Activated CD4-positive, CD25-positive, alpha-beta regulatory T cell treated with anti-CD3 and anti-CD28 coated beads, Interleukin-2, amount 50 U/mL, for 24 hours (primary cell): ENCODE measurements at places on chromosomes 3 and 15.

GRCh38 chr15:35911052-35911777, 365.2 kb upstream of the DPH6 start:
- ATAC-seq: no peak

- ATAC-seq: no peak
Observed at GRCh38 chr15:70151462-70151861, 53.7 kb upstream of the TLE3 start.

GRCh38 chr3:172020763-172021162, 18.6 kb upstream of the FNDC3B start:
- ATAC-seq: no peak

DNA sequence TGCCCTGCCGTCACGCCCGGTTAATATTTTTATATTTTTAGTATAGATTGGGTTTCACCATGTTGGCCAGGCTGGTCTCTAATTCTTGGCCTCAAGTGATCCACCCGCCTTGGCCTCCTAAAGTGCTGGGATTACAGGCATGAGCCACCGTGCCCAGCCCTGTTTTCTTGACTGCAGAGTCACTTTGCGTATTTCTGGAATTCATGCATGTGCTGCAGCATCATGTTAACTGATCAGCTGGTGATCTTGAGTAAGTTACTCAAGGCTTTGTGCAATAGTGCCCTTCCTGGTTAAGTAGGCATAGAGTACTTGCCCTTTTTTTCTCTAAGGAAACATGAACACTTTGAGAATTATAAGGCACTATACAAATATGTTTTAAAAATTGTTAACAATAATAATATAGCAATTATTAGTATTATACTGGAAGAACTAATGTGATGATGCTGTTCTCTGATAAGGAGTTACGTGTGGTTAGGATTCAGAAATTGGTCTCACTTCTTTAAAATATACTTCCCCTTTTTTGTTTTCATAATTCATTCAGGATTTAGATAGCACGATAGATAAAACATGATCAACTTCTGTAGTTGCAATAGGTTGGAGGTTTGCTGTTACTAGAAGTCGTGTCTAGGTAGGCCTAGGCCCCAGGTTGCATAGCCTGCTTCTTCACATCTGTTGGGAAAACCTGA, 33.6 kb downstream of the GPR171 start:
- no peak for ATAC-seq

DNA sequence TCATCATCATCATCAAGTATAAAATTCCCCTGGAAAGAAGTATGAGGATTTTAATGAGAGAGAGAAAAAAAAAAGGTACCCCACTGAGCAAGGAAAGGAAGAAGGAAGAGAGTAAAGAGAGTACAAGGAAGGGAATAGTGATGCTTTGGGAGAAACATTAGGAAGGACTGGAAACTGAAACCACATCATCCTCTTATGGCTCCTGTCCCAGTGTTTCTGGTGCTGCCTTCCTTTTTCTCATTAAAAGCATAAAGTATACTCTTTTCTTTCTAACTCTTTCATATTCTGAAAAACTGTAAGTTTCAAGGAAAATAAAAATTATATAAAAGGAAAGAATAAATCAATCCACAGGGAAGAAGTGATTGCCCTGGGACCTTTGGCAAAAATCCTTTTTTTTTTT, 616.4 kb upstream of the CBLB start:
- no peak for ATAC-seq

GRCh38 chr3:181896605-181897004, 184.9 kb downstream of the SOX2 start:
- no peak for ATAC-seq

GRCh38 chr3:157078131-157078810, 81.7 kb downstream of the CCNL1 start:
- ATAC-seq: peak; percentile 17

DNA sequence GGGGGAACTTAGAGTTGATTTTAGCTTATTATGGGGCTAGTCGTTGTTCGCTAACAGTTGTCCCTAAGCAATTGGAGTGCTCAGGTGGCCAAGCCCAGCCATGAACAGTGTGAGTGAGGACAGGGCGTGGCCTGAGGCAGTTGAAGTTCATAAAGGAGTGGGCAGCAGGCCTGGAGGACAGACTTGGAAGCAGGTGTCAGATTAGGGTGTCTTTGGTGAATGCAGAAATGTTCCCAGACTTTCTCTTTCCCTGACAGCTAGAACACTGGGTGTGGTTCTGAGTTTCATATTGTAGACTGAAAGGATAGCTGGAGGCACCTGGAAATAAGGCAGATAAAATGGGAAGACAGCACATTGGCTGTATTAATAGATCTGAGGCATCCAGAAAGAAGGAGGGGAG, 59.8 kb upstream of the FGD5 start:
- no peak for ATAC-seq

GRCh38 chr3:171955598-171955997, 83.8 kb upstream of the FNDC3B start:
- no peak for ATAC-seq

GRCh38 chr3:13746385-13746784, 133.5 kb downstream of the WNT7A start:
- ATAC-seq: no peak

GRCh38 chr15:38768970-38769369, 204.4 kb upstream of the RASGRP1 start:
- ATAC-seq: no peak

GRCh38 chr15:55993804-55994560, 570 bp upstream of the NEDD4 start:
- no peak for ATAC-seq

DNA sequence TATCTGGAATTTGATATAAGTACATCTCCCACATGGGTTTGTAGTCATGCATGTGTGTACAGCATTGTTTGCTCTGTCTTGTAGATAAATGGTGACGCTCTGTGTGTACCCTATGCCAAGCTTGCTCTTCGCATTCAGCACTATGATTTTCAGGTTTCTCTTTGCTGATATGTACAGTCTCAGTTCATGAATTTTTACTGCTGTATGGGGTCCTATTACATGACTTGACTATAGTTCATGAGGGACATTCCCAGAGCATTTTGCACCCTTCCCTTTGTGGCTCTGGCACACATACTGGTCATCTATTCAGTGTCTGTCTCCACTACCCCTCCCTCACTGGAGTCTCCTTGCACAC, 132.7 kb downstream of the EEFSEC start:
- no peak for ATAC-seq

GRCh38 chr3:115627180-115628074, 4.1 kb downstream of the GAP43 start:
- ATAC-seq: no peak

GRCh38 chr3:9097495-9097894, 134.2 kb upstream of the RAD18 start:
- ATAC-seq: no peak

- ATAC-seq: no peak
Observed at GRCh38 chr3:122947196-122947595, 80.4 kb downstream of the SEMA5B start.

DNA sequence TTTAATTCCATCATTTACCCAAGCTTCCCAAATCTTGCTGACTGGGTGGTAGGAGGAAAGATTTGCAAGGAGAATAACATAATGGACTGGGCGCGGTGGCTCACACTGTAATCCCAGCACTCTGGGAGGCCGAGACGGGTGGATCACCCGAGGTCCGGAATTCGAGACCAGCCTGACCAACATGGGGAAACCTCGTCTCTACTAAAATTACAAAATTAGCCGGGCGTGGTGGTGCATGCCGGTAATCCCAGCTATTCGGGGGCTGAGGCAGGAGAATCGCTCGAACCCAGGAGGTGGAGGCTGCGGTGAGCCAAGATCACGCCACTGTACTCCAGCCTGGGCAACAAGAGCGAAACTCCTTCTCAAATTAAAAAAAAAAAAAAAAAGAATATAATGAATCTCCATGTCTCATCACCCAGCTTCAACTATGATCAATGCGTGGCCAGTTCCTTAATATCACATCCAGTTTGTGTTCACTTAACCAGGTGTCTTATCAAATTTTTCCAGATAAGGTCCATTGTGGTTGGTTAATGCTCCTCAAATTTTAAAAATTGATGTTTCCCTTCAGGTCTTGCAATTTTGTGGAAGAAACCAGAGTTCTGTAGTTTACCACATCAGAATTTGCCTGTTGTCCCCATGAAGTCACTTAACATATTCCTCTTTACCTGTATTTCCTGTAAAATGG, 1.3 kb upstream of the ABCF3 start:
- ATAC-seq: no peak

DNA sequence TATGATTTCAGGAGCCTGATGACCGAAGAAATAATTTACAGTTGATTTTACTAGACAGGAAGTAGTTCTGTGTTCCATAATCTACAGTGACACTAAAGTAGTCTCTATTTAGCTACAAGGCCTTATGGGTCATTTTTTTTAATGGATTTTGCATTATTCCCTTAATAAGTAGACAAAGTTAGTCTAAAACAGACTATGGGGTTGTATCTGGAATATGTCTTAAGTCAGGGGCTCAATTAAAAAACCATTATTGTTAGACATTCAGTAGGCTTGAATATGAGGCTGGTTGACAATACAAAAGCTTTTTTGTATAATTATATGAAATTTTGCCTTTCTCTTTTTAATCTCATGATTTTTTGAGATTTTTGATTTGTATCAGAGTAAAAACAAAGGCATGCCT, 820.0 kb upstream of the SEMA6D start:
- no peak for ATAC-seq

GRCh38 chr15:90667073-90667754, 49.9 kb upstream of the BLM start:
- no peak for ATAC-seq

GRCh38 chr3:48896936-48897335, 1.7 kb downstream of the SLC25A20 start:
- no peak for ATAC-seq

- ATAC-seq: no peak
Observed at GRCh38 chr3:114404590-114404989, 110.8 kb downstream of the TIGIT start.

DNA sequence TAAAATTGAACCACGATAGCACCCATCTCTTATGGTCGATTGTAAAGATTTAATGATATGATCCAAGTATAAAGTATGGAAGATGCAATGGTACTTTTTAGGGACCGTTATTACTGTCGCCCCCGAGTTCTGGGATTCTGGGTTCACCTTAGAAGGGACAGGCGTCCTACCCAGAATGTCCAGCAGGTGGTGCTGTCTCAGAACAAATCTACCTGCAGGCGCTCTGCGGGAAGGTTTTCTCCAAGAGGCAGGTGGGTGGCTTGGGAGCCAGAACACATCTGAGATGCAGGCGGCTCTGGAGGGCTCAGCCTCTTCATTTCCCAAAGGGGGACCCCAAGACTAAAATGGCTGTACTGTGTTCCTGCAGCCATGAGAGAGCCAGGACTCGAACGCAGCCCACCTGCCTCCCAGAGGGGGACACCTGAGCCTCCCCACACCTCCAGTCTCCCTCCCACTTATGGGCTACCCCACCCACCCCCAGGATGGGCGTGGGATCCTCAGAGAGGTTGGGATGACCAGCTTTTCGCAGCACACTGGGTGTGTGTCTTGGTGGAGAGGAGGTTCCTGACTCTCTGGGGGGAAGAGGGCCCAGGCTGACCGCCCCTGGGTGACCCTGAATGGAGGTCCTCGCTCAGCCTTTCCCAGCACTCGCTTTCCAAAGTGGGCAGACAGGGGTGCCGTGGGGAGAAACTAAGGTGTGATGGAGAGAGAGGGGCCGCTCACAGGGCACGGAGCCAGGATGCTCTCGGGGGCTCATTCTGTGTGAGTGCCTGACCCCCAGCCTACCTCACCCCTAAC, 28.1 kb upstream of the CORO2B start:
- no peak for ATAC-seq

DNA sequence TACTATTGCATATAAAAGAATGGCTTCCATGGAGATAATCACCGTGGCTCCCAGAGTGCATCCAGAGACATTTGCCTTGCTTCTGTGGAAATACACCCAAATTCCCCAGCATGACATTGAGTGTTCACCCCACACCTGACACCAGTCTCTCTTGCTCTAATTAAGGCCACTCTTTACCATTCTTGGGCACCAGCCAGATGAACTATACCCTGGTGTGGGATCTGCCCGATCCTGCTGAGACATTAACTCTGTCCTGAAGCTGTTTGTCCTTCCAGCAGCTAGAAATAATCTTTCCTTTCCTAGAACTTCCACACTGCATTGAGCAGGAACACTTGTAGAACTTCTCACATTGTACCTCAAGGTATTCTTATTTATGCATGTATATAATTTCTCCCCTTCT, 105.2 kb downstream of the LPP start:
- no peak for ATAC-seq

DNA sequence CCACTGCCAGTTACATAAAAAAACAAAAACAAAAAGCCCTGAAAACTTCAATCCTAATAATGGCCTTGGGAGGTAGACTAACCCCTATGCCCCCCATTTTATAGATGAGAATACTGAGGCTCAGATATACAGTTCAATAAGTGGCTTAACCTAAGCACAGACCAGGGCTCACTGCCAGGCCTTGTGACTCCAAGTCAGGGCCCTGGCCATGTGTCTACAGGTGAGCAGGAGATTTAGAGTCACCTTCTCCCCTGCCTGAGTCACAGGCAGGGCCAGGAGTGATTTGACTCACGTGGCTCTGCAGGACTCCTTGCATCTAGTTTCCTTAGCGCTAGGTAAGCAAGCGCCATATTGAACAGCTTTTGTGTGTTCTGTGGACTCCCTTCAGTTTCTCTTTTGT, 98.6 kb upstream of the ETV5 start:
- peak; percentile 70 for ATAC-seq

GRCh38 chr3:73433687-73434086, 191.1 kb downstream of the PDZRN3 start:
- ATAC-seq: no peak

DNA sequence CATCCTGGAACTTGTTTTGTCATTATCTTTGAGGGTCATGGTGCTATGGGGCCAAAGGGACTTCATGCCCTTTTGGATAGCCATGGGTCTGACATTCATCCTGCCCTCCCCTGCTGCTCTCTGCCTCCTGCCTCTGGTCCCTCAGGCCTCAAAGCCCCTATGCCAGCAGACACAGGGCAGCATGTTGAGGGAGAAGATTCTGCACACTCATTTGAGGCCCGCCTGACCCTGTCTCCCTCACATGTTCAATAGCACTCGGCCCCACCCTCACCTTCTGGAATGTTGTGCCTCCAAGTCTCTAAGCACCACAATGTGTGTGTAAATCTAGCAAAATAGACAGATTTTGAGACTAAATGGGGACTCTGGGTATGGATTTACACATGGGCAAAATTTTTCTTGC, 178.7 kb upstream of the ANKRD28 start:
- no peak for ATAC-seq

GRCh38 chr3:108189440-108189839, 32.8 kb downstream of the IFT57 start:
- ATAC-seq: no peak

DNA sequence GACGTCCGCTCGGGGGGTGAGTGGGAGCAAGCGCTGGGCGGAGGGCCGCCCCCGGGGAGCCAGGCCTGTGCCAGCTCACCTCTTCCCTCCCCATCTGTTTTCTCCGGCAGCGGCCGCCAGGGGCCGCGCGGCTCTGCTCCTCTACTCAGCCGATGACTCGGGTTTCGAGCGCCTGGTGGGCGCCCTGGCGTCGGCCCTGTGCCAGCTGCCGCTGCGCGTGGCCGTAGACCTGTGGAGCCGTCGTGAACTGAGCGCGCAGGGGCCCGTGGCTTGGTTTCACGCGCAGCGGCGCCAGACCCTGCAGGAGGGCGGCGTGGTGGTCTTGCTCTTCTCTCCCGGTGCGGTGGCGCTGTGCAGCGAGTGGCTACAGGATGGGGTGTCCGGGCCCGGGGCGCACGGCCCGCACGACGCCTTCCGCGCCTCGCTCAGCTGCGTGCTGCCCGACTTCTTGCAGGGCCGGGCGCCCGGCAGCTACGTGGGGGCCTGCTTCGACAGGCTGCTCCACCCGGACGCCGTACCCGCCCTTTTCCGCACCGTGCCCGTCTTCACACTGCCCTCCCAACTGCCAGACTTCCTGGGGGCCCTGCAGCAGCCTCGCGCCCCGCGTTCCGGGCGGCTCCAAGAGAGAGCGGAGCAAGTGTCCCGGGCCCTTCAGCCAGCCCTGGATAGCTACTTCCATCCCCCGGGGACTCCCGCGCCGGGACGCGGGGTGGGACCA, 632 bp upstream of the CRELD1 start:
- peak; percentile 83 for ATAC-seq
